Diencephalon (tissue), 1 donor: ENCODE measurements at places on chromosomes 11 and 22. TPM values are rescaled to one million over a fixed set of nuclear protein-coding genes. Genes with fewer than 3 reads are reported as not detected.

Gene RAB3IL1
- total RNA-seq = 4.4 TPM

Gene SLC43A1
- 2.1 TPM for total RNA-seq

Gene PLA2G3
- 0.23 TPM for total RNA-seq

Gene GALNT18
- total RNA-seq = 23.5 TPM

Gene LIPT2
- total RNA-seq = 5.1 TPM
